ENCODE measurements at places on chromosomes 7 and 10.

- no peak for DNase-seq
These were observed 7.8 kb downstream of the GARIN1A start for GRCh38 chr7:128679920-128680319.

- no peak for DNase-seq
These were observed 43.0 kb downstream of the TMEM130 start for GRCh38 chr7:98826811-98827231.

DNA sequence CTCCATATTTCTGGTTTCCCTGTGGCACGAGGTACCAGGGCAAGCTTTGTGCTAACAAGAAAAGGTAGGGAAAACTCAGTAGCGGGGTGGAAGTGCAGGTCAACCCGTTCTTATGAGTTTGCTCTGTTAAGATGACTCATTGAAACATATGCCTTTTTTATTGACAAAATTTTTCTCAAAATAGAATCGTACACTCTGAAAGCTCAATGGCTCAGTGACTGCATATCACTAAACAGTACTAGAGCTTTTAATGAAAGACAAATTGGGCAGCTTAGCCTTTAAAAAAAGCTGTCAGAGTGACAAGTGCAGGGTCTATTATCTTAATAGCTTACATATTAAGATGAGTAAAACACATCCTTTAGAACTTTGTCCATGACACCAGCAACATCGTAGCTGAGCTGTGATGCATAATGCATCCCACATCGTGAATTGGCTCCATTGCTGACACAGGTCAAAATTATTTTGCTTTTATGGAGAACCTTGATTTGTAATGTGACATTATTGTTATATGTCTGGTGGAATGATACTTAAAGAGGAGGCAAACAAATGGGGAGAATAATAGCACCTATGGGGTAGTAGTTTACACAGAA lies 264.4 kb downstream of the ETV1 start:
- DNase-seq = no peak

DNA sequence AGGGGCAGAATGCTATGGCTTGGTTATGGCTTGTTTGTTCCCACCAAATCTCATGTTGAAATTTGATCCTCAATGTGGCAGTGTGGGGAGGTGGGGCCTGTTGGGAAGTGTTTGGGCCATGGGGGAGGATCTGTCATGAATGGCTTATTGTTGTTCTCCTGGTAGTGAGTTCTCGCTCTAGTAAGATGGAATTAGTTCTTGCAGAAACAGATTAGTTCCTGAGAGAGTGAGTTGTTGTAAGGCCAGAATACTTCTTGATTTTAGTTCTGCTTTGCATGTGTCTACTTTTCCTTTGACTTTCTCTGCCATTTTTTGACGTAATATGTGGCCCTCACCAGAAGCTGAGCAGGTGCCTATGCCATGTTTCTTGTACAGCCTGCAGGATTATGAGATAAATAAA lies 188.2 kb downstream of the KIF20B start:
- no peak for DNase-seq

- DNase-seq = peak; percentile 31
These were observed 21.9 kb downstream of the PDCD4 start for GRCh38 chr10:110893559-110894179.

GRCh38 chr10:4426866-4427265 lies 399.1 kb upstream of the AKR1E2 start:
- no peak for DNase-seq

DNA sequence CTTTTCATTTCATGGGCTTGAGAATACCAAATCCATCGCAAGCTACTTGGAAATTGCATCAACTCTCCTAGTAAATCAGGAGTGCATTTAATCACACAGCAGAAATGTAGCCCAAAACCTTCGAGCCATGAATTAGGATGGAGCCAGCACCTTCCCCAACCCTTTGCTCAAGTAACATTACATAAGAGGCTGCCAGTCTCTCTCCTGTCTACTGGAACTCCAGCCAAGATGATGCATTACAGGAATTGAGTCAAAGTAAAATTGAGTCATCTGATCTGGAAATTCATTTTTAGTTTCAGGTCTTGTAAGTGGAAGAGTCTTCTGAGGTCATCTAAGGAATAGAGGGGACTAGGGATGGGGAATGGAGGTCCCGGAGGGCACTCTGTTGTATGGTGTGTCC lies 69.7 kb upstream of the FHIP2A start:
- DNase-seq = no peak

- DNase-seq = no peak
These were observed 22.8 kb downstream of the PWWP2B start for GRCh38 chr10:132419538-132420468.

GRCh38 chr7:137360087-137360679 lies 16.6 kb upstream of the PTN start:
- no peak for DNase-seq

- no peak for DNase-seq
These were observed 2.4 kb downstream of the OTUD1 start for GRCh38 chr10:23441251-23441650.

- DNase-seq = peak; percentile 21
These were observed 163.0 kb upstream of the PPP1R3A start for GRCh38 chr7:114081606-114082425.

DNA sequence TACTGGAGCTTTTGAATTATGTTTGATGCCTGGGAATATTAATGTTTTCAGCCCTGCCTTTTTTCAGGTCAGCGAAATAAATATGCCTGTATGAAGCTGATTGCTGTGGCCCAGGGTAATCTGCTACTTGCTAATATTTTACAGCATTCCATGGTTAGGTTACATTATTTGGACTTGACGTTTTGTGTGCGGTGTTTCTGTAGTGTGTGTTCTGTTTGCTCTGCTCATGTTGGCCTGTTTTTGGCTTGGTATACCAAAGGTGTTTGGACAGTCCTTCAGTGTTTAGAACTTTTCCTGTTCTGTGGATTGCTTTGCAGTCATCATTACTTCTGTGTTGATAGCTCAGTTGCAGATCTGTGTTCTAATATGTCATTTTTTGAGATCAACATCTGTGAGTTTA lies 11.5 kb downstream of the ZRANB1 start:
- DNase-seq = no peak

DNA sequence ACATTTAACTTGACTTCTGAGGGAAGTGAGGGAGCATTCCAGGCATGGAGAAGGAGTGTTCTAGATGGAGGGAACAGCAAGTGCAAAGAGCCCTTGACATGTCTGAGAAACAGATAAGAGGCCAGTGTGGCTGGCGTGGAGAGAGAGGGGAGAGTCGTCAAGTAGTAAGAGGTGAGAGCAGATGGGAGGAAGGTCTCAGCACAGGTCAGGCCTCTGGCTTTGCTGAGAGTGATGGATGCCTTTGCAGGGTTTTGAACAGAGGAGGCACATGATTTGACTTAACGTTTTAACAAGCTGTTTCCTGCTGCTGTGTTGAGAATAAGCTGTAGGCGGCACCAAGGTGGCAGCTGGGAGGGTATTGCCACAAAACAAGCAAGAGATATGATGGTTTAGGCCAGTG lies 97.2 kb downstream of the KAT6B start:
- DNase-seq = no peak

GRCh38 chr10:104293781-104294321 lies 24.9 kb downstream of the GSTO2 start:
- no peak for DNase-seq
